Activated CD8-positive, alpha-beta memory T cell treated with anti-CD3 and anti-CD28 coated beads, Interleukin-2, amount 10 ng/mL, durations not matched to agents 7 days and 5 days (primary cell): ENCODE measurements at places on chromosomes 4 and X.

- DNase-seq, result no peak
Measured at GRCh38 chr4:151199319-151200190, 77.4 kb upstream of the PRSS48 start.

- no peak for DNase-seq
Measured at GRCh38 chr4:173493041-173493440, 37.0 kb downstream of the HAND2 start.

DNA sequence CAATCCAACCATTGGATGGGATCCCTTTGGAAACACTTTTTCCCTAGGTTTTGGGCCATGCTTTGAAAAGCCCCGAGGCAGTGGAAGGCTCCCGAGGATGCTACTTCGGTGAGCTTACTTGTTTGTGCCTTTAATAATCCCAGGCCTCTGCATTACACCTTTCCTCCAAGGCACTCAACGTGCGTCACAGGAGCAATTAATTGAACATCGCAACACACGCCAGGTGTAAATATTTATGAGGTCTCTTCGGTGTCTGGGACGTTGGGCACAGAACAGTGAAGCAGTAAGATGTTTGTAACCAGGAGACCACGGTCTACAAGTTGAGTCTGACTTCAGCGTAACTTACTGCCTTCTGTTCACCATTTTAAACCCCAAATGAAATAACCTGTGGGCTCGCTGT is 97.3 kb downstream of the CLNK start:
- DNase-seq, result no peak

- no peak for DNase-seq
Measured at GRCh38 chr4:20617678-20618396, 82.4 kb upstream of the PACRGL start.

DNA sequence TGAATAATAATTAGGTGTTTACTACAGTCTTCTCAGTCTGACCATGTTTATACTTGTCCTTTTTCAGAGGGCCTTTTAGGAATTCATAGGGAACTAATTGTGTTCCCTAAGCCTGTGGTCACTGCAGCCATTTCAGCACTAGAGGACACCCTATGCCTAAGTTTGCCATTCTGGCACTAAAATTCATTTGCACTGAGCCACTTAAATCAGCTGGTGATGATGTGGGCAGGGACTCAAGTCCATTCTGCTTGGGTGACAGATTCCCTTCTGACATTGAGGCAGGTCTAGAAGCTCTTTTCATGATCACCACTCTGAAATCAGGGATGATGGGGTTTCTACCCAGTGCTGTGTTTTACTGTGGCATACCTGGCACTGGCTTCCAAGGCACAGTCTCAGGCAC is 1178.9 kb upstream of the DIAPH2 start:
- no peak for DNase-seq

GRCh38 chr4:53990641-53991040 is 73.8 kb downstream of the CHIC2 start:
- DNase-seq, result no peak

DNA sequence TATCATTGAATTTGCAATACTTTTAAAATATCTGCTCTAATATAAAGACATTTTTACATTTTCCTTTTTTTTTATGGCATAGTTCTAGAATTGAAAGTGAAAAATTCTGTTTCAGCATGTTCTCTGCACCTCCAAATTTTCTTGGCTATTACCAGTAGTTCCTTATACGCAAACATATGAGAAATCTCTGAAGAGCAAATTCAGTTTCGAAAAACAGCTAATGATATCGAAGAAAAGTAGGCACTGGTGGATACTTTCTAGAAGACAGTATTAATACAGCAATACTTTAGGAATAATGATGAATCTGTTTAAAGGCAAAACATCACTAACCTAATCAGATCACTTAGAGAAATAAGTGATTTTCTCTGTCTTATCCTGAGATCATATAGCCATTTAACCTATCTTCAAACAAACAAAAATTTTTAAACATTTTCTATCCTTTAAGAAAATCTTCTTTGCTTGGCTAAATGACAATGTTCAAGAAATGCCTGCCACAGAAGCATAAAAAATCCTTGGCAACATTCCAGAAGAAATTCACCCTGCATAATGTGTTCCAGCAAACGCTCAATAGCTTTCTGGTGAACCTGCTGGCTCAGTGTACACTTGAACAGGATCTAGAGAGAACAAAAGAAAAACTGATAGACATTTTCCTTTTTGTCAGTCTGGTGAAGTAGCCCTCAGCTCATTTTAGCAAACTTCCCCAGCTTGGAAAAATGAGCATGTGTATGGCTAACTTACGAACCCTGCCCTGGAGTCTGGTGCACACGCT is 51.2 kb upstream of the KLF3 start:
- DNase-seq, result no peak

GRCh38 chr4:168854350-168854921 is 155.6 kb downstream of the CBR4 start:
- DNase-seq, result no peak

DNA sequence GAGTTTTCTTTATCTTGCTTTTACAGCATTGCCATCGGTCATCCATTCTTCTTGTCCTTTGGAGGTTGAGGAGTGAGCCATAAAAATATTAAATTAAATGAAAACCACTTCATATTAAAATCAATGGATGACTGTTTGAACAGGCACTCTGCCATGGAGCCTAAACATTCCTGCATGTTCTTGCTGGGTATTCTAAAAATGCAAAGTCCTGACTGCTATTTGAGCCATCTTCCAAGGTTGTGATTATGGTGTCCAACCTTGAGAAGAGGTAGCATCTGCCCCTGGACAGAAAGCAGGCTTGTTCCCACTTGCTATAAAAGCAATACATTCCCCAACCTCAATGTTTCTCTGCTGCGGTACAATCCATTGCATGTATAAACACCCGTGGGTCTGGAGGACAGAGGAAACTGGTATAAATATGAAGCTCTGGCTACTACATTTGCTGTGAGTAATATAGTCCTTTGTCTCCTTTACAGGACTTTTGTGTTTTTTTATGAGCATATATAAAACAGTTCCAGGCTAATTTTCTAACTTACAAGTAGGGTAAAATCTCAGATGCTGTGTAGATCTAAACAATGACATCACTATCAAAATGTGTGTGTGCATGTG is 70.9 kb upstream of the FAT4 start:
- DNase-seq, result no peak

GRCh38 chrX:68757331-68757730 is 71.5 kb upstream of the EFNB1 start:
- DNase-seq, result no peak

GRCh38 chr4:186445040-186445439 is 110.3 kb downstream of the MTNR1A start:
- DNase-seq, result no peak

DNA sequence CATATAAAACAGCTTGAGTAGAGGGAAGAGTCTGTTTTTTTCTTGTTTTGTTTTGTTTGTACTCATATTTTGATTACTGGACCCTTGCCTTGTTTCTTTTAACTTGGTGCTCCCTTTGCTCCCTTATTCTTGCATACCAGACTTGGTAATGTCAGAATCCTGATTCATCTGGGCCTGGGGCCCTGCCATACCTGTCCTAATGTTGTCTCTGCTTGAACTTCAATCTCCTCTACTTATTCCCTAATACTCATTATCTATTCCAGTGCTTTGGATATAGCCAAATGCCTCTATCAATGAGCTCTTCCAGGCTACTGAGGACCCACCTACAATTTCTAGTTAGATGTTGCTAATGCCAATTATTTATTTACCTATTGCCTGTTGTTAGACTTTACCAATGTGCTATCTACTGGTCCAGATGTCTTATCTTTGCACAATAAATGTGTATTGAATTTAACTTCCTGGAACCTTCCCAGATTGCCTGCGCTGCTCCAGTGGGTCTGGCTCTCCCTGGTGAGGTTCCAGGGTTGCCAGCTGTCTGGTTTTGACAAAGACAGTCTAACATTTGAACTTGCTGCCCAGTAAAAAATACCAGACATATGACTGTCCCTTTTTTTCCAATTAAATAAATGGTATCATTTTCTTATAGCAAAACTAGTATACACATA is 64.4 kb upstream of the ACSL4 start:
- DNase-seq, result no peak

DNA sequence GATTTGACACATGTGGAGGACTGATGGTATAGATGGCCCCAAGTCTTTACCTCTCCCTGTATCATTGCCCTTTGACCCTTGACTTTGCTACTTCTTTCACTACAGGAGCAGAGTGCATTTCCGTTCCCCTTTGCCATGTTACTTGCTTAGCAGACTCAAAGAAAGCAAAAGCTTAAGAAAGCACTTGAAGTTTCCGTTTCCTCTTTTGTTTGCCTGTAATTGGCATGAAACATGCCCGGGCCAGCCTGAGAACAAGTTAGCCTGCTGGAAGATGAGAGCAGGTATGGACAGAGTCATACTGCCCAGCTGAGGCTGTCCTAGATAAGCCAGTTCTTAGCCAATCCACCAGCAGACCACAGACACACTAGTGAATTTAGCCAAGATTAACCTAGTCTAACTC is 206.0 kb downstream of the BCOR start:
- no peak for DNase-seq

DNA sequence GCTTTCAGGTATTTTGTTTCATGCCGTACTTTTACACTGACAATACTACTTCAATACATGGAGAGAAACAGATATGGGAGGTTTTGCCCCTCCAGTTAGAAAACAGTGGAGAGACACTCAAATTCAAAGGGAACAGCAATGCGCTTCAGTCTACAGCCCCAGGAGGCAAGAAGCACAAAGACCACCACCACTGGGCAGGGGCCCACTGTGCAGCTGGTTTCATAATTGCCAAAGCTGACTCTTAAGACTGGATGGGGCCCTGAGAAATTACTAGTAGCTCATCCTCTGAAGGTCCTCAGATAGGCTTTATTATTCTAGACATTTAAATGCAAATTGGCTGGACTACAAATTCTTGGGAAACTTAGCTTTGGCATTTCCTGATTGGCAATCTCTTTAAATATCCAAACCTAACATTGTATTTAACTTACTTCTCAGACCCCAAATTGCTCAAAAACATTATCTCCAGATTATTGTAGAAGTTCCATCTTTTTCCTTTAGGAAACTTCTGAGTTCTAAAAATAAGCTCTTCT is 85.9 kb upstream of the GPR34 start:
- DNase-seq, result no peak

- DNase-seq, result no peak
Measured at GRCh38 chrX:106144755-106145639, 23.1 kb upstream of the PWWP3B start.

GRCh38 chr4:175560604-175561003 is 251.5 kb downstream of the GPM6A start:
- DNase-seq, result no peak

DNA sequence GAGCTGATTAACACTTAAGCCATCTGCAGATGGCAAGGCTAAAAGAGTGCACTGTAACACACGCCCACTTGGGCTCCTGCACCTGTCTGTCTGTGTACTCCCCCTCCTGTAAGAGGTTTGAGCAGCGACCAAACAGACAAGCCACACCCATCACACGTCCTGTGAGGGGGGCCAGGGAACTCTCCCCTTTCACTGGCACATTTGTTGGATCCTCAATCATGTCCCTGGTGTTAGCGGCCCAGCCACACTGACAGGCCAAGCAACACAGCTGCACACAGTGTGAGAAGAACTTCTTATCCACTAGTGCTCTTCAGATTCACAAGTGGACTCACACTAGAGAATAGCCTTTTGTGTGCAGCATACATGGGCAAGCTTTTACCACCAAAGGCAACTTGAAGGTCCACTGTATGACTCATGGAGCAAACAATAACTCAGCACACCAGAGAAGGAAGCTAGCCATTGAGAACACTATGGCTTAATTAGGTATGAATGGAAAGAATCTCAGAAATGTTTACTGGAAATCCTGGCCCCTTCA is 29.1 kb upstream of the UTP14A start:
- DNase-seq, result no peak

- no peak for DNase-seq
Measured at GRCh38 chr4:7158081-7158750, 34.1 kb upstream of the SORCS2 start.

DNA sequence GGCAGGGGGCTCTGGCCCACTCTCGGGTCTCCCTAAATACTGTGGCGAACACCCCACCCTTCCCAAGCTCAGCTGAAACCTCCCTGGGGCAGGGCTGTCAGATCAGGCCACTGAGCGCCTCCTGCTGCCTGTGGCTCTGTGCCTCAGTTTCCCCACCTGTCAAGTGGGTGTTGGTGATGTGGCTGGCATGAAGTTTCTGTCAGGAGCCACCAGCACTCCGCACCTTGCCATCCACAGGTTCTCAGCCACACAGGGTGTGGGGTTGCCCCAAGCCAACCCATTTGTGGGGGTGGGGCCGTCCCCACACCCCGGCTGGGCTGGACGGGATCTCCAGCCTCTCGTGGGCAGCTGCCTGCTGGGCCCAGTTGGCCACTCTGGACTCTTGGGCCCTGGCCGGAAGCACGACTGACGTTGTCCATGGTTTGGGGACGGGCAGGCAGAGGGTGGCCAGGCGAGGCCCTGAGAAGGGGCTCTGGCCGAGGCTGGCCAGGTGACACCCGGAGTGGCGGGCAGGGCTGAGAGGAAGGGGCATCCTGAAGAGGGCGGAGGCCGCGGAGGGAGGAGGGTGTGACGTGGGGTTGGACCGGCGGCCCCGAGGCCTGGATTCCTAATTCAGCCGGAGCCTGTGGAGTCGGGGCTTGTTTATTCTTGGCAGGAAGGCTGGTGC is 5.5 kb upstream of the FGFR3 start:
- no peak for DNase-seq

GRCh38 chr4:151166636-151167035 is 67.2 kb downstream of the RPS3A start:
- DNase-seq, result no peak

- no peak for DNase-seq
Measured at GRCh38 chr4:67261971-67262370, 283.3 kb downstream of the CENPC start.

- no peak for DNase-seq
Measured at GRCh38 chr4:11426731-11427120, 2.0 kb downstream of the HS3ST1 start.

- DNase-seq, result no peak
Measured at GRCh38 chrX:6024204-6024603, 204.5 kb downstream of the NLGN4X start.

DNA sequence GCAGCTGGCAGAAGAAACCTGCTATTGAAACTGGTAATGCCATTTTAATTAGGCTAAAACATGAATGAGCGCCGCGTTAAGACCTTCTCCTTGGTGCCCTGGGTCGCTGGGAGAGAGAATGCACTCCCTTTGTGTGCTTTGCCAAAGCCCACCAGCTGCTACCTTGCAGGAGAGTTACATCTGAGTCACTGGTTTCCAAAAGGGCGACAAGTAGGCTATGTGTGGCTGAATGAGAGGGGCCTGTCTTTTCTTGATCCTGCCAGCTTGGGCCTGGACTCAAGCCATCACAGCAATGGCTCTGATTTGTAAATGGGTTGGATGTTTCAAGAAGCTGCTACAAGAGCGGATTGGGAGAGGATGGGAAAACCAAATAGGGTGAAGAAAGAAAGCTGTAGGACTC is 81.5 kb downstream of the NHS start:
- no peak for DNase-seq
